Dorsolateral prefrontal cortex (tissue), 122 donors: ENCODE measurements at places on chromosomes 6 and 20. TPM values are rescaled to one million over a fixed set of nuclear protein-coding genes. Genes with fewer than 3 reads are reported as not detected.

The HUS1B gene
- total RNA-seq = 1.2 TPM

The ECT2L gene
- not detected for total RNA-seq

The MYO6 gene
- total RNA-seq = 80.5 TPM

The TNXB gene
- 25.7 TPM for total RNA-seq

The HSF2 gene
- 22.8 TPM for total RNA-seq

The TEAD3 gene
- 2.1 TPM for total RNA-seq

The ARMH2 gene
- total RNA-seq = not detected

The ENPP1 gene
- total RNA-seq = 1.5 TPM

The CLVS2 gene
- total RNA-seq = 56.2 TPM
